Left kidney (tissue), 8 donors: ENCODE measurements at places on chromosomes 7 and 10. TPM values are rescaled to one million over a fixed set of nuclear protein-coding genes. Genes with fewer than 3 reads are reported as not detected.

The PILRA gene
- polyA plus RNA-seq, result 12.6 TPM

The NEUROG3 gene
- not detected for polyA plus RNA-seq

The SMKR1 gene
- 3.9 TPM for polyA plus RNA-seq

The HPS1 gene
- polyA plus RNA-seq, result 33.0 TPM

The NKX1-2 gene
- polyA plus RNA-seq, result not detected

The AKR1C4 gene
- not detected for polyA plus RNA-seq

The CUX1 gene
- polyA plus RNA-seq, result 101 TPM

The CD36 gene
- 32.9 TPM for polyA plus RNA-seq

The ASB4 gene
- polyA plus RNA-seq, result 0.10 TPM

GRCh38 chr7:68542831-68543230, 1055.4 kb upstream of the AUTS2 start:
- no peak for DNase-seq

- DNase-seq, result no peak
Observed at GRCh38 chr7:139568346-139568675, 44.8 kb downstream of the CLEC2L start.

DNA sequence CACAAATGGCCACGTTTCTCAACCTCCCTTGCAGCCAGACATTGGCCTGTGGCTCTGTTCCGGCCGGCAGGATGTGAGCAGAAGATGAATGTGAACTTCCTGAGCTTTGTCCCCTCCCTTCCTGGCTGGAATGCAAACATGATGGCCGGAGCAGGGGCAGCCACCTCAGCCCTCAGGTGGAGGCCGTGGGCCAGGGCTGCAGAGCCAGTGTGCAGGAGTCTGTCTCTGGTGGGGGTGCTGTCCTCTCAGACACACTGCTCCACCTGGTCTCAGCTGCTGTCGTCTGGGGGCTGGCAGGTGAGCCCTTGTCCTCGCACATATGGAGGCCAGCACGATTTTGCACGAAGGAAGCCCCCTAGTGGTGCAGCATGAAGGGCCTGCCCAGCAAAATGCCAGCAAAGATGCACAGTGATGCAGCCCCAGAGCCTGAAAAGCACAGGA, 25.3 kb upstream of the PWWP2B start:
- no peak for DNase-seq

GRCh38 chr10:98431016-98431415, 15.7 kb downstream of the HPS1 start:
- no peak for DNase-seq

- no peak for DNase-seq
Observed at GRCh38 chr10:62021128-62021665, 119.7 kb downstream of the ARID5B start.

- DNase-seq, result peak; percentile 17
Observed at GRCh38 chr7:46705386-46706255, 784.5 kb upstream of the IGFBP3 start.

DNA sequence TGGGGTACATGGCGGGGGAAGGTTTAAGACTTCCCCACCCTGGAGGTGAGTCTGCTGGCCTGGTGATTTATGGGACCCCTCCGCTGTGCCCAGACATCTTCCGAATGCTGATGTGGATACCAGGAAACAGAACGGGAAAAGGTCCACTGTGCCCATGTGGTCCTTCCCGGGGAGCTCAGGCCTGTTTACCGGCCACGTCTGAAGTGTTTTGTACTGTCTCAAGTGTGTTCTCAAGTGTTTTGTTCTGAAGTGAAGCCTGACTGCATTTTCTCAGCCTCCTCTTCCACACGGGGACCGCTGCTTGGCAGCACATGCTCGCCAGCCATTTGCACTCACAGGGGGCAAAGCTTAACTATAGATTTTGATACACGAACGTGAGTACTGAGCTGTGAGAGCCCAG, 127.2 kb downstream of the TEX36 start:
- DNase-seq, result no peak

DNA sequence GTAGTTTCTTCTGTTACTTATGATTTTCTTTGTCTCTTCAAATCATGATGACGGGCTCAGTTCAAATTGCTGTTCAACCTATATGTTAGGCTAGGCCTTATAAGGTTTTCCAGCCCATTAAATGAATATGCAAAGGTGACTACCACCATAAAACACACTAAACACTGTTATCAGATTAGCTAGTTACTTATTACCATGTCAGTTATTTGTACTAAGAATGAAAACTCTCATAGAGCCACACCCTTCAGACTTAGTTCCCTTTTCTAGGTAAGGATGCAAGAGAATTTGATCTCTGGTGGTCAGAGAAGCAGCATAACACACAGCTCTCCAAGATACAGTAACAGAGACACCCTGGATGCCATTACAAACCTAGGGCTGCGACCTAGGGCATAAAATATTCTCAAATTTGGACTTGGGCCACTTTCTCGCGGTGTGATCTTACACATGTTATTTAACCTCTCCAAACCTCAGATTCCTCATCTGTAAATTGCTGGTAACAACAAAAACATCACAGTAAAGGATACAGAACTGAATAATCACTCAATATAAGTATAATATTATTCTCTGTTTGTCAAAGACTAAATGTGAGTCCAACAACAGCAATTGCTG, 35.6 kb downstream of the ANKMY2 start:
- DNase-seq, result no peak

DNA sequence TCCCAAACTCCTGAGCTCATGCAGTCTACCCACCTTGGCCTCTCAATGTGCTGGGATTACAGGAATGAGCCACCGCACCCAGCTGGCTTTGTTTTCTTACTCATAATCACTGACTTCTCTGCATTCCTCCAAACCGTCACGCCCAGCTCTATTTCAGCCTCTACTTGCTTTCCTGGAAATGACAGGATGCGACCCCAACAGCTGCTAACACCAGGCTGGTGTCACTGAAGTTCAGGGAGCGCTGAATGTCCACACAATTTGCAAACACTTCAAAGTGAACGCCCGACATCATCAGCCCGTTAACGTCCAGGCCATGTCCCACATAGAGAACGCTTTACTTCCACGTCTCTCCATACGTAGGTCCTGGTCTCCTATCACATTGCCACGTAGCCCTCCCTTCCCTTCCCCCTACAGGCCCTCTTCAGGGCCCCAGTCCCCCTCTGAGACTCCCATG, 12.8 kb upstream of the PROSER2 start:
- peak; percentile 64 for DNase-seq

DNA sequence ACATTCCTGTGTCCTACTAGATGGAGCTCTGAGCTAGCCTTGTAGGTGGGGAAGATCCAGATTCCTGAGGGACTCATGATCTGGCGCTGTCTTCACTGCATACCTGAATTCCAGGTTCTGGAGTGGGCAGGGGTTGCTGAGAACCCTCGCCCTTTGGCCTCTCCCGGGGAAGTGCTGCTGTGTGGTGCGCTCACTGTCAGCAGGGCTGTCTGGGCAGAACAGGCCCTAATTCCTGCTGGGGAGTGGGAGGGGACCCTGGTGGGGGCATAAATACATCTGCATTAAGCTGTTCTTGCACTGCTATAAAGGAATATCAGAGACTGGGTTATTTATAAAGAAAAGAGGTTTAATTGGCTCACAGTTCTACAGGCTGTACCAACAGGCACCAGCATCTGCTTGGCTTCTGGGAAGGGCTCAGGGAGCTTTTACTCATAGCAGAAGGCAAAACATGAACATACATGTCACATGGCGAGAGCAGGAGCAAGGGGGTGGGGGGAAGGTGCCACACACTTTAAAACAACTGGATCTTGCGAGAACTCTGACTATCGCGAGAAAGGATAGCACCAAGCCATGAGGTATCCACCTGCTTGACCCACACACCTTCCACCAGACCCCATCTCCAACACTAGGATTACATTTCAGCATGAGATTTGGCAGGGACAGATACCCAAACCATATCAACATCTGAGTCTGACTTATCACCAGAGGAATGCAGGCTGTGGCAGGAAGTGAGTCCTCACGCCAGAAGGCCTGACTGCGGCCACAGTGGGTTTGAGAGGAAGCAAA, 115.0 kb downstream of the ADCY1 start:
- no peak for DNase-seq

- DNase-seq, result no peak
Observed at GRCh38 chr10:84254552-84255478, 10.0 kb downstream of the RGR start.

DNA sequence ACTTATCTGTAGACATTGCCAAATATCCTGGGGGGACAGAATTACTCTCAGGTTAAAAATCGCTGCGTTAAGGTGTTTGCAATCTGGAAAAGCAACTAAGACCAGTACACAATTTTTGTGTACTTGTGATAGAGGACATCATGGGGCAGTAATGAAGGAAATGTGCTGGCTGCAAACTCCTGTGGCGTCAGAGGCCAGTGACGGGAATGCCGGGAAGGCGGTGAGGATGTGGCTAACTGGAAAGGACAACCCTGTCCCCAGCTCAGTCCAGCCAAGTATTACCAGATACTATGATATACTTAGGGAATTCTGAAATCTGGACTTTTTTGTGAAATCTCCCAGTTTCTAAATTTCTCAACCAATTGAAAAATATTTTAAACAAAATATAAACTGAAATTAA, 103.1 kb upstream of the NANOS1 start:
- no peak for DNase-seq

- peak; percentile 25 for DNase-seq
Observed at GRCh38 chr10:36670621-36671402, 454.6 kb upstream of the ANKRD30A start.

- DNase-seq, result no peak
Observed at GRCh38 chr7:38881947-38882684, 26.9 kb downstream of the VPS41 start.

- no peak for DNase-seq
Observed at GRCh38 chr10:6201516-6201975, 1.2 kb upstream of the PFKFB3 start.

DNA sequence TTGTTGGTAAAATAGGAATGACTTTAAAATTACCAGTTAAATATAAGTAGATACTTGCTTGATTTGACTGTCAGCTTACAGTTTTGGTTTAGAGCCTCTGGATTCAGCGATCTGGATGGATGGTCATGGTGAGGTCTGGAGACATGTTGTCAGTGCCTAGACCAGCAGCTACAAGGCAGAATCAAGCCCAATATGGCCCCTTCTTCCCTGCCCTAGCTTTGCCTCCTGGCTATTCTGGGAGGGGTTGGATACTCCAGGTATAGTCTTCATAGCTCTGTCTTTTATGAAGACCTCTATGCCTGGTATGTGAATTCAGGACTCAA, 166.5 kb upstream of the VIPR2 start:
- DNase-seq, result no peak

DNA sequence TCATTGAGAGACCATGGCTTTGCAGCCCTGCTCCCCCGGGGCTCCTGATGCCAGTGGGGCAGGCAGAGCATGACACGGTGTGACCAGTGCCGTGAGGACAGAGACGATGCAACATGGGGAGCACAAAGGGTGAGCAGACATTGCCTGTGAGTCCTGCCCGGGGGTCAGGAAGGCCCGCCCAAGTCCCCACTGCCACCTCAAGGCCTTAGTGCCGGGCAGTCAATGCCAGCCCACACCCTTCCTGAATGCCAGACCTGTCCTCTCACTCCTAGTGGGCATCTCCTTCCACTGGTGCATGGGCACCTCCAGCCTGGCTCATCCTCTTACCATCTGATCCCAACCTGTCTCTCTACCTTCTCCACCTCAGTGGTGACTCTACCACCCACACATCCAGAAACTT, 157.9 kb upstream of the ZMIZ1 start:
- DNase-seq, result no peak

- DNase-seq, result no peak
Observed at GRCh38 chr10:88759366-88760101, at the start of gene LIPN. TSS of gene LIPN (plus strand) at chr10:88760020. CDS start at chr10:88761406, 1,386 bp downstream.

DNA sequence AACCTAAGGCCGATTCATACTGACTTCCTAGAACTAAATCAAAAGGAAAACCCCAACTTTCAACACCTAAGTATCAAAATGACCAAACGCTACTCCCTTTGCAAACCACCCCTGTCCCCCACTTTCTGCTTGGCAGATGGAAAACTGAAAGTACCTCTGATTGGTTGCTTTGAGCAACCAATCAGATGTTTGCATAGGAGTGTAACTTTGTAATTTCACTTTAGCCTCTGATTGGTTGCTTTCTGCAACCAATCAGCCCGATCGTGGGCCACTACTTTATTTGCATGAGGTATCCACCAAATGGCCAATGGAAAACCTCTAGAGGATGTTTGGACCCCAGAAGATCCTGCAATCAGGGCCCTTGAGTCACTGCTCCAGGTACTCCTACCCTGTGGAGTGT, 12.3 kb upstream of the SNX10 start:
- no peak for DNase-seq

- DNase-seq, result no peak
Observed at GRCh38 chr10:34018784-34019183, 684.3 kb upstream of the NRP1 start.

DNA sequence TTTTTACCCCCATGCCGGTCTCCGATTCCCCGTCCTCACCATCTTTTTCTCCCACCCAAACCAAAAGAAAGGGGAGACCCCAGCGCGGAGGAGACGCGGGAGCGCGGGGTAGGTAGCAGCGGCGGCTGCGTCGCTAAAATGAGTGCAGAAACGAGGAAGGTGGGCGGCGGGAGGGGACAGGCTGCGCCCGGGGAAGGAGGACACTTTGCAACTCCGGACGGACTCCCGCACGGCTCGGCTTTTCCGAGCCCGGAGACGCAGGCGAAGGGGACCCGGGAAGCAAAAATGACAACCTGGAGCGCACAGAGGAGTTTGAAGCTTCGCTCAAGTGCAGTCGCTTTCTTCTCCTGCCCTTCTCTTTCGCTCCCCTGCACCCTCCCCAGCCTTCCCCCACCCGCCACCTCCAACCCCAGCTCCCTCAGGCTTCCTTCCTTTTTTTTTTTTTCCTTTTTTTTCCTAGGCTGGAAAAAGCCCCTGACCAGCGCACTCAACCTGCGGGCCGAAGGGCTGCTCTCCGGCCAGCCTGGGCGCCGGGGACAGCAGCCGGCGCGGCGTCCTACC, 453 bp downstream of the SFMBT2 start:
- DNase-seq, result peak; percentile 25

DNA sequence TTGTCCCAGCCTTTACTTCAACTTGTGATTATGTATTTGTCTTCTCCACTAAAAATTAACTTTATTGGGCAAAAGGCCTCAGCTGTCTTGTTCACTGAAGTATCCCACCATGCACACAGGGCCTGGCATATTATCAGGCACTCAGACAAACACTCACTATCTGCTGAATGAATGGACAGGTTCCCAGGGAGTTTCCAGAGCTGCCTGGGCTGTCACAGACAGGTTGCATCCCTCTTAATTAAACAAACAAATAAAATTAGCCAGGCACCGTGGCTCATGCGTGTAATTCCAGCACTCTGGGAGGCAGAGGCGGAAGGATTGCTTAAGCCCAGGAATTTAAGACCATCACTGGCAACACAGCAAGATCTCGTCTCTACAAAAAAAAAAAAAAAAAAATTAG, 1.5 kb upstream of the TSPAN14 start:
- DNase-seq, result no peak

- no peak for DNase-seq
Observed at GRCh38 chr7:29511337-29511736, 52.3 kb upstream of the PRR15 start.
